ENCODE measurements at places on chromosomes 2 and 18.
A peak's percentile ranks its signal among the peaks of the same experiment; 100 is the strongest.

GRCh38 chr2:110748489-110748867 is 16.1 kb downstream of the ACOXL start:
- DNase-seq, result peak; percentile 59

GRCh38 chr18:33444709-33445108 is 4.2 kb upstream of the CCDC178 start:
- no peak for DNase-seq

DNA sequence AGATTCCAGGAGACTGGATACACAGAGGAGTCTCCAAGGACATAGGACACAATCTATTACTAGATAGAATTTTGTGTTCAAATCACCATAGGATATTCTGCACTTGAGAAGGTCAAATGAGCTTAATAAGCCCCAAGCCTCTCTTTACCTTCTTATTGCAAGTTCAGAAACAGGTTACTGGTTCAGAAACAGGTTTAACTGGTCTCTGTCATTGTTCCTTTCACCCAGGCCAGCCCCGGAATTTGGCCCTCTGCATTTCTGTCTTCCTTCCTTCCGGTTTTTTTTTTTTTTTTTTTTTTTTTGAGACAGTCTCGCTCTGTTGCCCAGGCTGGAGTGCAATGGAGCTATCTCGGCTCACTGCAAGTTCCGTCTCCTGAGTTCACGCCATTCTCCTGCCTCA is 700.2 kb downstream of the EPHA4 start:
- no peak for DNase-seq

GRCh38 chr2:129201696-129202095 is 777.8 kb upstream of the RAB6C start:
- DNase-seq, result no peak

- DNase-seq, result peak; percentile 74
Measured at GRCh38 chr2:17851731-17852585, 26.5 kb upstream of the KCNS3 start.

Data from astrocyte of the spinal cord (primary cell).